ENCODE measurements at places on chromosomes 5 and 9.
A peak's percentile ranks its signal among the peaks of the same experiment; 100 is the strongest.

- DNase-seq = no peak
Observed at GRCh38 chr5:1516615-1517601, 6.9 kb downstream of the LPCAT1 start.

DNA sequence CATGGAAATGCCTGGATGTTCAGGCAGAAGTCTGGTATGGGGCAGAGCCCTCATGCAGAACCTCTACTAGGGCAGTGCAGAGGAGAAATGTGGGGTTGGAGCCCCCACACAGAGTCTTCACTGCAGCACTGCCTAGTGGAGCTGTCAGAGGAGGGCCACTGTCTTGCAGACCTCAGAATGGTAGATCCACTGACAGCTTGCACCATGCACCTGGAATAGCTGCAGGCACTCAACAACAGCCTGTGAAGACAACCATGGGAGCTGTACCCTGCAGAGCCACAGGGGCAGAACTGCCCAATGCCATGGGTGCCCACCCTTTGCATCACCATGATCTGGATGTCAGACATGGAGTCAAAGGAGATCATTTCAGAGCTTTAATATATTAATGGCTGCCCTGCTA is 36.9 kb downstream of the TRIP13 start:
- no peak for DNase-seq

GRCh38 chr5:93873211-93873736 is 131.9 kb upstream of the POU5F2 start:
- no peak for DNase-seq

GRCh38 chr5:104733063-104733669 is 1170.6 kb upstream of the NUDT12 start:
- DNase-seq = no peak

DNA sequence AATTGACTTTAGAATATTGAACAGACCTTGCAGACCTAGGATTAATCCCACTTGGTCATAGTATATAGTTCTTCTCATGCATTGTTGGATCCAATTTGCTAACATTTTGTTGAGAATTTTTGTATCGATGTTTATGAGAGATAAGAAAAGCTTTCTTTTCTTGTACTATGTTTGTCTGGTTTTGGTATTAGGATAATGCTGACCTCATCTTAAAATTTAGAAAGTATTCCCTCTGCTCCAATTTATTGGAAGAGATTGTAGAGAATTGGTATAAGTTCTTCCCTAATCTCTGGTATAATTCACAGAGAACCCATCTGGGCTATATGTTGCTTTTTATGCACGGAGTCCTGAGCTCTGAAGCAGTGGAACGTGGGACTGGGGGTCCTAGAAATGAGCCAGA is 67.7 kb downstream of the ADAMTS16 start:
- DNase-seq = no peak

DNA sequence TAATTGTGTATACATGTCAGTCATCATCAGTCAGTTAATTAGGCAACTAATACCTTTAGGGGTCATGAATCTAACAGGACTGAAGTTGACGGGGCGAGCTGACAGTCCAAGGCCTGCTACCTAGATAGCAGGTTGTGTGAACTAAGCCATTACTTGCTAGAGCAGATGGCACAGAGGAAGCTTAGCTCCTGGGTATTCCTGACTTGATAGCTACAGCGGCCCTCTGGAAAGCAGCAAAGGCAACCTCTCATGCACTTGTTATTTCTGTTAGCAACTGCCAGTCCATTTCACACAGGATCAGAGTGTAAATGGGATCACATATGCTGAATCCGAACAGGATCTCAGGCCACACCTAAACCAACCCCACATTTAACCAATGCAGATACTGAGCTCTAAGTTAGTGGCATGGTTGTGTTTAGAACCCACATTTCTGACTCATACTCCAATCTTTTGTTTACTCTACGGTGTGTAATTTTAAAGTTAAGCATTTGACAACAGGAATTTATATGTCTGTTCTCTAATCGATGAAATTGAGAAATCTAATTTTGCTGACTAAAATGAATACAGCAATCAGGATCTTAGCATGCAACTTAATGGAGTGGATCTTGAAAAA is 521.3 kb upstream of the ZNF608 start:
- DNase-seq = no peak

DNA sequence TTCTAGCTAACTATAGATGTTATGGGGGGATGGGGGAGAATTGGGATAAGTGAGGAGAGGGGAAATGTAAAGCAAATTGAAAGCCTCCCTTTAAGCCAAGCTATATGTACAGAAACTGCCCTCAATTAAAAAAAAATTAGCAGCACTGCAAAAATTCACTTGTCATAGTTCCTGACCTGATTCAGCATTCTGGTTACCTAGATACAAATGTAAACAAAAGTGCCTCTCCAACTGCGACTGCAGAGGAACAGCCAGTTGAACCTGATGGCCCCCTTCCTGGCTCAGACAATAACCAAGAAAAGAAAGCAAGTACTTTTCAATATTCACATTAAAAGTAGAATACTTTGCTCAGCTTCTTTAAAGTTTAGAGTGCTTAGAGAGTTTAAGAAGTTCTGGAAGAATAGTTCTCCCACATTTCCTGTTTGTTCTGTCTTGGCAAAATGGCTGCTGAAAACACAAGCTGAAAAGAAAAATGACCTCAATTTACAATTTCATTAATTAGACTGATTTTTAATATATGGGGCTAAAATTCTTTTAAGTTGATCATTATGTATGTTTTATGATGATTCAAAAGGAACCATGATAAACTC is 1.5 kb downstream of the FAM81B start:
- peak; percentile 30 for DNase-seq

DNA sequence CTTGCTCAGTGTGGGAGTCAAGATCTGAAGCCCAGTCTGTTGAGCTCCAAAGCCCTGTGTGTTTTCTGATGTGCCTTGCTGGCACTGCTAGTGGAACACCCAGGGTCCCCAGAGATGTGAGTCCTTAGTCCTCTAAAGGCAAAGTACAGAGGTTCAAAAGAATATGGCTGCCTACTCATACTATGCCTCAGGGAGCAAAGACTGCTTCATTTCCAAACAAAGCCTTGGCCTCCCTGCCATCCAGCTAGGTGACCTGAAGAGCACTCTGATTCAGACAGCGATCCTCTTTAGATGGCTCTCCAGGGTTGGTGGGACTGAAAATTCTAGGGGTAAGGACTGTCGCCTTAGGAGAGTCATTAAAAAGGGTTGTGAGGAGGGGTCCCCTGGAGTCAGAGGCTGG is 2.0 kb downstream of the PRLR start:
- DNase-seq = no peak

DNA sequence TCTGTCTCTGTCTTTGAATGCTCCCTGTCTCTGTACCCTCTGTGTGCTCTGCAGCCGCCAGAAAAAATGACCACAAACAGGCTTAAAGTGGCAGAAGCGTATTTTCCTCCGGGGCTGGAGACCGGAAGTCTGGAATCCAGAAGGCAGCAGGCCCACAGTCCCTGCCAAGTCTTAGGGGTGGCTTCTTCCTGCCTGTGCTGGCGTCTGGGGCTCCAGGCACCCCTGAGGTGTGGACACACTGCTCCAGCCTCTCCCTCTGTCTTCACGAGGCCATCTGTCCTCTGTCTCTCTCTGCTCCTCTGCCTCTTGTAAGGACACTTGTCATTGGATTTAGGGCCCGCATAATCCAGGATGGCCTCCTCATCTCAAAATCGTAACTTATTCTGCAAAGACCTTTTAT is 298.4 kb upstream of the IRX4 start:
- no peak for DNase-seq

DNA sequence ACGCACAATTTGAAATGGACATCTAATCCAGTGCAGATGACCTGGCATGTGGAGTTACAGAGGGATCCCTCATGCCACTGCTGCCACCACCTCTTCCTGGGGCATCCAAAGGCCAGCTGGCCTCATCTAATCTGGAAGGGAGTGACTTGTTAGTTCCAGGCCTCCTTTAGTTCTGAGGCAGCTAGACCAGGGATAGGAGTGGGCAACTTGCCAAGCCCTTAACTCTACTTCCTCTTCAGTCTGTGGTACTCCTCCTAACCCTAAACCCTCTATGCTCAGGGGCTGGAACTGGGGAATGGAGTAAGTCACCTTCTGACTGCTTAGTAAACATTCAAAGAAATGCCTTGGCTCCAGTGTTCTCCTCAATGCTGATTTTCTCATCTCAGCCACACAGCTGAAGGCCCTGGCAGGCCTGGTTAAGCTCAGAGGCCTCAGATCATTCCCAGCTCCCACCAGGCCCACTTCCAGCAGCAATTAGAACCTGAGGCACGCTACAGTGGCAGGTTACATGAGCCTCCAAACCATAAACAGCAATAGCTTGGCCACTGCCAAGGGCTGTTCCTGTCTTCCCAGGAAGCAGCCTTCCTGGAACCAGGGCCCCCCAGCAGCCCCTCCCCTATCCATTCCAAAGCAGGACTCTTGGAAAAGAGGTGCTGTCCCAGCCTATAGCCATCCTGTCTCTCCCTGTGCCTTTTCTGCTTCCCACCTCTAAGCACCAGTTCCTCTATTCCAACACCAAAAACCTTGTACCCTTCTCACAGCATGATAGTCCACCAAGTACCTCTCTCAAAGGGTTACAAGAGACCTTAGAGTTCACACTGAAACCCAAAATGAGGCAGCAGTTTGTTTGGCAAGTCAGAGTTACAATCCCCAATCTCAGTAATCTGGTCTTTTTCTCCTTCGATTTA is 2.0 kb downstream of the EIF4EBP3 start:
- no peak for DNase-seq

DNA sequence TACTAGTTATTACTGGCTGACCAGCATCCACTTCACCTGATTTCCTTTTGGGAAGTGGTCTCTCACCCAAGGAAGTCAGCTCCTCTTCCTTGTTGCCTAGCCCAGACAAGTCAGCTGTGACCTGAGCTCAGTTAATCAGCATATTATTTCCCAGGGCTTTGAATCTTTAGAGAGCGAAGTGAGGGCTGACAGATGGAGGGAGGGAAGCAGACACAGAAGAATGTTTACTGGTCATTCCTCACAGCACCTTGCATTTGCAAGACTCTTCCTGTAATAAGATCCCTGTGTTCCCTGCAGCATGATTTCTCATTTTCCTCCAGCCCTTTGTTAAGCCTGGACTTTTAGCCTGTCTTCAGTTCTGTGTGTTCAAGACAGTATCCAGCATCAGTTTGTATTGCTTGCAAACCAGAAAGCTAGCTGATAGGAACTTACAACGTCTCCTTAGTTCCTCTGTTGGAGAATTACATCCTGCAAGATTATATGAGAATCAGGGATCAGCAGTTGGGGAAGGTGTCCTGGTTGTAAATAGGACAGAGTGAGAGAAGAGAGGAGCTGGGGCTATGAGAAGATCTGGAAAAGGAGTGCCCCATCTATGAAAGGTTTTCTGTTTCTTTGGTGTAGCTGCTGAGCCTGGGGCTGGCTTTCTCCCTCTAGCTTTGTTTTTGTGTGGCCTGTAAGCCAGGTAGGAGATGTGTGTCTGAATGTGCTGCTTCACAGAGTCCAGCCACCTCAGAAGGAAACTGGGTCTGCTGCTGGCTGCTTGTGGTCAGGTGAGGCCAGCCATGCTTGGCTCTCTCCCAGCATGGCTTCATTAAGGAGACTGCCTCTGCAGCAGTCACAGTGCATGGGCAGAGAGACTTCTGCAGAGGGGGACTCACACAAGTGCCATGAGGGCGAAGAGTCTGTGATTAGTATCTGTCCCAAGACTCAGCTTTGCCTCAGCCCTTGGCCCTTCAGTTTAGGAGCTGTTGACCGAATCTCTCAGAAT is 50.3 kb downstream of the MAN2A1 start:
- DNase-seq = no peak

DNA sequence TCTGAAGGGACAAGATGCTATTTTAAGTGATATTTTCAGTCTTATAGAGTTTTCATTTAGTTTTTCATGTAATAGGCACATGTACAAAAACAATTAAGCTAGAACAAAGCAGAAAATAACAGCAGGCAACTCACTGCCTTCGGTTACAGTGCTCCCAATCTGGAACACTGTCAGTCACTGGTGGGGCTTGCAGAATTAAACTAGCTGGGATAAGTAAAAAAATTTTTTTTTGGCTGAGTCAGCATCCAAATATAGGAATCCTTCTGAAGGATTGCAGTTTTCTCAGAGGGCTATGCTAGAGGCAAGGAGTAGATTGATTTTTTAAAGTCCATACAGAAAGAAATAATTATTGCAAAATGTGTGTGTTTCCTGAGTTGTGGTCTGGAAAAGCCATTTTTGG is 250.2 kb upstream of the RFX3 start:
- DNase-seq = no peak

DNA sequence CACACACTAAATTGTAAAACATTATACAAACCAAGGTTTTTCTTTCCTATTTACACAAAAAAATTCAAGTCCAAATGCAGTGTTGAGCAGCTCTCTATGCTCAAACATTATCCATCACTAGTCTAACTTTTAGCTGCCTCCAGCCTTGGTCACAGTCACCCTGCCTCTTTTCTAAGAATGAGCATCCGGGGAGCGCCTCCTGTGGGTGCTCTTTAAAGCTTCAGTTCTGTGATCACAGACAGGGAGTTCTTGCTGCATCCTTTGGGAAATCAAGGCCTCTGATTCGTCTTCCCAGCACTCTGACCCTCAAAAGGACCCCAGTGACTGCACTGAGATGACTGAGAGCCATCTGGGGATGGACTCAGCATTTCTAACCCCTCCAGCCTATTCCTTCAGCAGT is 289.6 kb downstream of the SEC61B start:
- DNase-seq = no peak

GRCh38 chr5:25554077-25554476 is 909.3 kb upstream of the CDH10 start:
- DNase-seq = no peak

DNA sequence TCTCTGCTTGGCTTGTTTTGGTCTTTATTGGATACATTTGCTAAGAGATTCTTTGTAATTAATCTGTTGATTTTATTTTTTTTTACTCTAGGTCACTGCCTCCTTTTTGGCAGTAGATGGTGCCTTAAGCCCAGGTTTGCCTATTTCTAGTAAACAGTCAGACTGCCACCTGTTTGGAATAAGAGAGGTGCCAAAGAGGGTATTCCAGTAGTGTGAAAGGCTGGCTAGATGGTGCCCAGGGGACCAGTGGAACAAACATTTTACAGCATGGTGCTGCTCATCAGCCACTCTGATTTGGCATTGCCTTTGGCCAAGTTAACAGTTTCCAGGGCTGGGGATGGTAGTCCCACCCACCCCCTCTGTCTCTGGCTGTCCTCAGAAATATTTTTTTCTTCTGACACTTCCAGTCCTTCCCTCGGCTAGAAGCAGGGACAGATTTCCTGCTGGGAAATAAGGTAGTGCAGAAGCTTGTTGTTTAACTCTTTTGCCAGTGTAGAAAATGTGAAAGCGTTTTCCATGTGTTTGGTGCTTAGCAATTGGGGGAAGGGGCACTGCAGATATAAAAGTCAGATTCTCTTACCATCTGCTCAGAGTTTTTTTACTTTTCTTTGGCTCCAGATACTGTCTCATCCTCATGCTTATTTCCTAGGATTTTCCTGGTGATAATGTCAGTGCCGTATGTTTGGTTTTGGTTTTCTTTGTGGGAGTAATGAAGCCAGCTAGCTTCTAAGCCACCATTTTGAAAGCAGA is 36.6 kb upstream of the FBXL7 start:
- DNase-seq = no peak

- no peak for DNase-seq
Observed at GRCh38 chr5:34555699-34556508, 100.2 kb upstream of the RAI14 start.

All from NCI-H2081 (cell line).